ENCODE measurements at places on chromosomes 13 and 19. TPM values are rescaled to one million over a fixed set of nuclear protein-coding genes. Genes with fewer than 3 reads are reported as not detected.

- no peak for DNase-seq
Observed at GRCh38 chr13:66875264-66875663, 354.9 kb downstream of the PCDH9 start.

DNA sequence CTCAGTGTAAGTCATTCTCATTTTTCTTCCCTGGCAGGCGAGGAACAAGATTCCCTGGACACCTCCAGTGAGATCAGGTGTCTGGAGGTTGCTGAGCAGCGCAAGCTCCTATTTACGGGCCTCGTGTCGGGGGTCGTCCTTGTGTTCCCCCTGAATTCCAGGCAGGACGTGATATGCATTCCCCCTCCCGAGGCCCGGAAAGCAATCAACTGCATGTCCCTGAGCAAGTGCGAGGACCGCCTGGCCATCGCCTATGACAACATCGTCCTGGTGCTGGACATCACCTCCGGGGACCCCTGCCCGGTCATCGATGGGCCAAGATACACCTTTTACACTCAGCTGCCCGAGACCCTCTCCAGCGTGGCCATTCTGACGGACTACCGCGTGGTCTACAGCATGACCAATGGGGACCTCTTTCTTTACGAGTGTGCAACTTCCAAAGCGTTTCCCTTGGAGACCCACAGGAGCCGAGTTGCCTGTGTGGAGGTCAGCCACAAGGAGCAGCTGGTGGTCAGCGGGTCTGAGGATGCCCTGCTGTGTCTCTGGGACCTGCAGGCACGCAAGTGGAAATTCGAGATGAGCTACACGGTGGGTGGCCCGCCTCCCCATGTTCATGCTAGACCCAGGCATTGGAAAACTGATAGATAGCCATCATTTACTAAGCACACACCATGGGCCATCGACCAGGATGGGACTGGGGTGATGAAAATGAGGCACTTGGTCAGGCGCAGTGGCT lies 21.5 kb upstream of the SIN3B start:
- DNase-seq = no peak

DNA sequence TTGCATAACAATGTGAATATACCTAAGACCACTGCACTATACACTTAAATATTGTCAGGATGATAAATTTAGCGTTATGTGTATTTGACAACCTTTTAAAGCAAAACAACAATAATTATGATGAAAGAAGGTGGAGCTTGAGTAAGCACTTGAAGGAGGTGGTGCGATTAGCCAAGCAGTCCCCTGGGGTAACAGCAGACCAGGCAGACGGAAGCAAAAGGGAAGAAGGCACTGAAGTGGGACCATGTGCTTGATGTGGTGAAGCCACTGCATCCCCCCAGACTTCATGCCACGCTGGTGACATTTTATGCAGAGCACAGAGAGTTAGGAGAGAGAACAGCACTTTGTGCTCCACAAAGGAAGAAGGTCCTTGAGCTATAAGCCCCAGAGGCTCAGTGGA lies 58.3 kb upstream of the ZNF507 start:
- DNase-seq = no peak

DNA sequence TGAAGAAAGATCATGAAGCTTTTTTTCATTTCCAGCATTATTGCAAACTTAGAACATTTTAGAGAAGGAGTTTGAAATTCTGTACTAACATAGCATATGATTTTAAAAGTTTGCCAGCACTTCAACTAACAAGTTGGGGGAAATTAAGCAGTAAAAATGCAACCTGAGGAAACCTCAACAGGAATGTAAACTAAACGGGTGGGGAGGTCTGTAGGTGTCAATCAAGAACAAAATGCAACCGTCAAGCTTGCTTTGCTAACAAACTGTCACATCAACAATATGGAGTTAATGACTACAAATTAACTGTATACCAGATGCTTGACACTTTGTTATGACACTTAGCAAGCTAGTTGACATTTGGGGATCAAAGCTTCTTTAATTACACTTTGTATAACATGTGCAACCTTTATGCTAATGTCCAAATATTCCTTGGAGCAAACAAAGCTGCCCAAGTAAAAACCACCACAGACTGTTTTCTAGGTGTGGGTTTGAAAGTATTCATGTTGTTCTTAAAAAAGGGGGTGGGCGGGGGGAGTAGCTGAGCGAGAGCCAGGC lies 52.1 kb downstream of the DACH1 start:
- no peak for DNase-seq

ZNF541 gene
- not detected for total RNA-seq

TMEM238 gene
- 49.4 TPM for total RNA-seq

DPY19L3 gene
- 23.8 TPM for total RNA-seq

- DNase-seq = no peak
Observed at GRCh38 chr19:16252459-16253205, 54.9 kb downstream of the AP1M1 start.

DNA sequence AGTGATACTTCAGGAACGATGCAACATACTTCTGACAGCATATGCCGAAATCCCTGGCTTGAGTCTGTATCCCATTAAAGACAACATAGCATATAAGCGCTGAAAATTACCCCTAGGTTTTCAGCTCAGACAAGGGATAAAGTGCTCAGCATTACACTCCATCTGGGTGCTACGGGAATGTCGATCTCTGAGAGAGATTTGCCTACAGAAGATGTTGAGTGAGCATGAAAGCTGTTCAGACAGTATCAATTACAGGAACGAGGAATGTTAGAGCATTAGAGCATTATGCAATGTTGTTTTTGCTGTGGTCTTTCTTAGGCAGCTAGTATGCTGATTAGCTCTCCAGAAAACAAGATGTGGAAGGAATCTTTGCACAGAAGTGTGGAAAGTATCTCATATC lies 484.5 kb downstream of the LIG4 start:
- no peak for DNase-seq

- no peak for DNase-seq
Observed at GRCh38 chr13:74190999-74191398, 56.8 kb upstream of the KLF12 start.

- DNase-seq = no peak
Observed at GRCh38 chr13:29934531-29935308, 84.3 kb upstream of the UBL3 start.

TYROBP gene
- not detected for total RNA-seq

DNA sequence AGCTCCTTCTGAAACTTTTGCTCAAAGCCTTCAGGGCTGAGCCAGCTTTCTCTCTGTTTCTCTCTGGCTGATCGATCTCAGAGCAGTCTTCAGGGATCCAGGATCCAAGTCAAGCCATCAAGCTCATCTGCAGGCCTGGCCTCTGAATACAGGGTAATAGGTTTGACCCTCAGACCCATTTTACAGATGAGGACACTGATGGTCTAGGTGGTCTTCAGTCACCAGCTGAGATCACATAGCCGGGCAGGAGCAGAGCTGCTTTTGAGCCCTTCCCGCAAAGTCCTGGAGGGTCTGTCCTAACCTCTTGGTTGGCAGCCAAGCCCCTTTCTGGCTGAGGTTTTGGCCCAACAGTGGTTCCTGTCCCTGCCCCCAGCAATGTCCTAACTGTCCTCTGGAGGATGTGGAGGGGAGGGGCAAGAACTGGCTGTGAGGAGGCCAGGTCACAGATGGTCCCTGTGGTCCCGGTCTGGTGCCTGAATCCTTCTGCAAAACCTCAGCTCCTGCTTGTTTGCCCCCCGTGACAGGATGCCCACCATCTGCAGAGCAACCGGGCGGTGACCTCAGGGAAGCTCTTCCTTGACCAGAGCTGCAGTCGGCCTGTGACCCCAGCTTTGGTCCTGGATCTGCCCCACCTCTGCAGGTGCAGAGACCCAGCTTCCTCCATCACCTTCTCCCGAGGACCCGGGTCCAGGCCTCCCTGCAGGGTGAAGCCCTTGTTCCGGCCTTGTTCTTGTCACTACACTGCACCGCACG lies 5.8 kb upstream of the PEAK3 start:
- DNase-seq = no peak

GRCh38 chr13:99798756-99799155 lies 172.8 kb downstream of the ZIC5 start:
- no peak for DNase-seq

DNA sequence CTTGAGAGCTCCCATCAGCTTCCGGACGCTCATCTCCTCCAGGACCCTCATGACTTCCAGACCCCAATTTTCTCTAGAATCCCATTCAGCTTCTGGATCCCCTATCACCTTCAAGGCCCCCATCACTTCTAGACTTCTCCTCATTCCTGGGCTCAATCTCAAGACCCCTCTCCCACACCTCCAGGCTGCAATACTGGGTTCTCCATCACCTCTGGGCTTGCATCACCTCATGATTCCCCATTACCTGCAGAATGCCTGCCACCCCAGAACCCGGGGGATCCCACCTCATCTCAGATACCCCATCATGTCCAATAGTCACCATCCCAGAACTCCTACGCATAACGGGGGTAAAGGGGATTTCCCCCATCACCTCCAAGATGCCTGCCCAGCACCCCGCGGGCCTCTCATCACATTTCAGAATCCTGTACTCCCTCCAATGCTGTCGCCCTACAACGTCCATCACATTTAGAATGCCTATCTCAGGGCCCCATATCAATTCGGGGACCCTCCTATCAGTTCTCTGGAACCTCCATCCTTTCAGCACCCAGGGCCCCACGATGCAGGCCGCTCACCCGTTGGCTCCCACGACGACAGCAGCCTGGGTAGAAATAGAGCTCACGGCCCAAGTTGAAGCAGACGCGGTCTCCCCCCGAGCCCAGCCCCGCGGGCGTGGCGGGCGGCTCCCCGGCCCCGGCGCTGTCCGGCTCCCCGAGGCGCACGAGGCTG lies 738 bp downstream of the DMWD start:
- no peak for DNase-seq

DNA sequence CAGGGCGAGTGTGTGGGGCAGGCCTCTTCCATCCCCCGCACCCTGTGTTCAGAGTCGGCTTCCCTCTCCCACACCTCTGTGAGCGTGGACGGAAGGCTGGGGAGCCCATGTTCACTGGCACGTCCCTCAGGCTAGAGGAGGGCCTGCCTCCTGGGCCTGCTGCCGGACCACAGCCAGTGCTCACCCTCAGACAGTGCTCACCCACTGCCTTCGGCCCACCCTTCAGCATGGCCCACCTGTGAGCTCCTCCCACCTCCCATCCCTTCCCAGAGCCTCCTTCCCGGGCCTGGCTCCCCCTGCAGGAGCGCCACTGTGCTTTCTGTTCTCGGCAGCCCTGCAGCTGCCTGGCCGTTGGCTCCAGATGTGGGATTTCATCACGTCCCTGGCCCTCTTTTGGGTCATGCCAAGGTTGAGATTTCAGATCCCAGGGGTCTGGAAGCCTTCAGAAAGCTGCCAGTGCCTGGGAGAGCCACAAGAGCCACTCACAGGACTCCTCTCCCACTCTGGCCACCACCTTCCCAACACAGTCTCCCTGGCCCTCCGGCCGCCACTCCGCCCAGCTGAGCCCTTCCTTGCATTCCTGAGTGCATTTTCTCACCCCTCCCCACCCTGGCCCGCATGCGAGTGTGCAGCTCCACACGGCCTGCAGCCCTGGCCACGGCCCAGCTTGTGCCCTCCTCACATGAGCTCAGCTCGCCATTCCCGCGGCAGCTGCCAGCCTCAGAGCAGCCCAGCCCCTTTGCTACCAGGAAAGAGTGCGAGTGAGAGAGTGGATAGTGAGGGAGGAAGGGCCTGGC lies 25.3 kb downstream of the CAPN12 start:
- peak; percentile 77 for DNase-seq

DNA sequence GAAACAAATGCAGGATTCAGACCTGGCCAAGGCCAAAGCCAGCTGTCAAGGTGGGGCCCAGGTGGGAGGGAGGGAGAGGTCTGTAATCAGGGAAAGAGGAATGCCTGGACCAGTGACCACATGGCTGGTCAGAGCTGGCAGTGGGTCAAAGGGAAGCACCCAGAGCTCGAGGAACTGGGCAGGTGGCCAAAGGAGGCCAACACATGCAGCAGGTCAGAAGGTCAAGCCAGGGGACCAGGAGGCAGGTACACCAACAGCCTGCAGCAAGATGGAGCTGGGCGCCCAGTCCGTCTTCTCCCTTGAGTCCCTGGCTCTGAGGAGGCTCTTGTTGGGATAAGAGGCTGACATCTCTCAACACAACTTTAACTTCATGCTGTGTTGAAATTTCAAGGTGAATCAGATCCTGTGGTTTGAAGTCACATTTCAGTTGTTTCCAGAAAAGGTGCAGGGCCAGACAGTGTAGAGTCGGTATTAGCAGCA lies 17.1 kb downstream of the GPATCH1 start:
- peak; percentile 67 for DNase-seq

GRCh38 chr13:113157206-113157928 lies 1.1 kb upstream of the PROZ start:
- DNase-seq = no peak

SUCLA2 gene
- total RNA-seq = 36.7 TPM

GRCh38 chr19:12847159-12848139 lies 9.1 kb downstream of the MAST1 start:
- peak; percentile 94 for DNase-seq

ZNF793 gene
- total RNA-seq = not detected

ZNF540 gene
- total RNA-seq = 0.42 TPM

DNA sequence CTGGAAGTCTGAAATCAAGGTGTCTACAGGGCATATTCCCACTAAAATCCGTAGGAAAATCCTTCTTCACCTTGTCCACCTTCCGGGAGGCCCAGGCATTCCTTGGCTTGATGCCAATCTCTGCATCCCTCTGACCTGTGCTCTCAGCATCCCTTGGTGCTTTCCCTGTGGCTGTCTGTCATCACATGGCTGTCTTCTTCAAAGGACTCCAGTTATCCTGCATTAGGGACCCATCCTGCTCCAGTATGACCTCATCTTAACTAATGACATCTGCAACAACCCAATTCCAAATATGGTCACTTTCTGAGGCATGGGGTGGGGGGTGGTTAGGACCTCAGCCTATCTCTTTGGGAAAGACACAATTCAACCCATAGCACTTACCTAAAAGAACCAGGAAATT lies 423.8 kb downstream of the IRS2 start:
- DNase-seq = no peak

- DNase-seq = no peak
Observed at GRCh38 chr13:113874177-113874576, 10.3 kb upstream of the GAS6 start.

DNA sequence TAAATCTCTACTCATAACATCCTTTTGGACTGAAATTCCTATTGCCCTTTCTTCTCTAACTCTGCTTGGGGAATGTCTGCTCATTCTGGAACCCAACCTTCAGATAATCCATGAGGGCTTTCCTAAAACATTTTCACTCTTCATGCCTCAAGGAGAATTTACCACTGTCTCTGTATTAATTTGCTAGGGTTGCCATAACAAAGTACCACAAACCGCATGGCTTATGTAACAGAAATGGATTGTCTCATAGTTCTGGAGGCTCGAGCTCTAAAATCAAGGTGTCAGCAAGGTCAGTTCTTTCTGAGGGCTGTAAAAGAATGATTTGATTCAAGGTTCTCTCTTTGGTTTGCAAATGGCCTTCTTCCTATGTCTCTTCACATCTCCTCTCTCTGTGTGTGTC lies 209.7 kb downstream of the LACC1 start:
- no peak for DNase-seq

C13orf42 gene
- not detected for total RNA-seq

ICAM4 gene
- total RNA-seq = 1.6 TPM

ZNF90 gene
- total RNA-seq = 6.2 TPM

DNA sequence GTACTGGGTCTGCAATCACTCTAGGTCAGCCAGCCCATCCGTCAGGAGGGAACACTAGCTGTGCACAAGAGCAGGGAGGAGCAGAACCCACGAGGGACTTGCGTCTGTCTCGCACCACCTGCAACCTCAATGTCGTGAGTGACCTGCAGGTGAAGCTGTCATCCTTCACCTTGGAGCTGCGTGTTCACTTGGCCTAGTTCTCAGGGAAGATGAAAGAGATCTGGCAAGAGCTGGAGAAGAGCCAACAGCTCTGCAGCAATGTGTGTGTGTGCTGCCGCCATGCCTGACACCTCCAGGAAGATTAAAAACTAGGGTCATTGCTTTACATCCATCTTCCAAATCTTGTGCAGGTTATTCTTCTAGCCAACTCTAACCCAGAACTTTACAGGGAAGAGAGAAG lies 117.6 kb upstream of the MRI1 start:
- DNase-seq = no peak

RASL11A gene
- 1.3 TPM for total RNA-seq

CGB8 gene
- total RNA-seq = 0.54 TPM

All from Calu3 (cell line).